ENCODE measurements at places on chromosomes 12 and 14.

DNA sequence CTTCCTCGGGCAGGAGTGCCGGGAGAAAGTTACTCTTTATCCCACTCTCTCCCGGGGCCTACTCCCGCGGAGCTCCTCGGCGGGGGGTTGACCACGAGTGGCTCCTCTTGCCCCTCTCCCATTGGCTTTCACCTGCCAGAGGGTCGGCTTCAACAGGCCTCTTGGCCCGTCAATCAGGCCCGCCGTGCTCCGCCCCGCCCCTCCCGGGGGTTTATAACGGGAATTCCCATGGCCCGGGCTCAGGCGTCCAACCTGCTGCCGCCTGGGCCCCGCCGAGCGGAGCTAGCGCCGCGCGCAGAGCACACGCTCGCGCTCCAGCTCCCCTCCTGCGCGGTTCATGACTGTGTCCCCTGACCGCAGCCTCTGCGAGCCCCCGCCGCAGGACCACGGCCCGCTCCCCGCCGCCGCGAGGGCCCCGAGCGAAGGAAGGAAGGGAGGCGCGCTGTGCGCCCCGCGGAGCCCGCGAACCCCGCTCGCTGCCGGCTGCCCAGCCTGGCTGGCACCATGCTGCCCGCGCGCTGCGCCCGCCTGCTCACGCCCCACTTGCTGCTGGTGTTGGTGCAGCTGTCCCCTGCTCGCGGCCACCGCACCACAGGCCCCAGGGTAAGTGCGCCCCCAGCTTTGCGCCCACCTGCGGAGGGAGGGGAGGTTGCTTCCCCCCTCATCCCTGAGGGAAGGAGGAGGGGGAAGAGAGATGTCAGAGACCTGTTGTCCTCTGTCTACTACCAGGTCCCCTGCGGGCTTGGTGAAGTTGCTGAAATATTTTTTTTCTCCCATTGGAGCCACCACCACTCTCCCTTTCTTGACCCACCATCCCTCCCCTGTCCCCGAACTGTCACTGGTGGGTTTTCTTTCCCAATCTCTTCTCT, at the start of gene SMOC1:
Gene SMOC1 (plus strand): TSS at position 242 of the 869 bp plus-strand sequence. CDS start 263 bp downstream, at position 505.
- DNase-seq: peak; percentile 12

GRCh38 chr14:100553471-100553870, 33.7 kb downstream of the BEGAIN start:
- DNase-seq: no peak

DNA sequence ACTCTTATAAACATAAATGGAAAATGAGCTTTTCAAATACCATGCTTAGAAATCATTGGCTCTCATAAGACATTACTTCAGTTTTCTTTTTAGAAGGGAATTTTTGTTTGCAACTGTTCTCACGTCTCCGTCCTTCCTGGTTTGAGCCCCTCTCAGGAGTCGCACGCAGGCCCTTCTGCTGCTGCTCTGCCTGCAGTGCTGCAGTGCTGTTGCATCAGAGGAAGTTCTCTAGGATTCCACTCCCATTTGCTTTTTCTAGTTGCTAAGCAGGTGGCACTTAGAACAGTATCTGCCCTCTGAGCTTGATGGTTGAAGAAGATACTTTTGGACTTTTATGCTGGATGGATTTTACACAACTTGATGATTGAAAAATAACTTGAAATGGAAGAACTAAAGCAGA, 70.8 kb downstream of the SCN8A start:
- no peak for DNase-seq

DNA sequence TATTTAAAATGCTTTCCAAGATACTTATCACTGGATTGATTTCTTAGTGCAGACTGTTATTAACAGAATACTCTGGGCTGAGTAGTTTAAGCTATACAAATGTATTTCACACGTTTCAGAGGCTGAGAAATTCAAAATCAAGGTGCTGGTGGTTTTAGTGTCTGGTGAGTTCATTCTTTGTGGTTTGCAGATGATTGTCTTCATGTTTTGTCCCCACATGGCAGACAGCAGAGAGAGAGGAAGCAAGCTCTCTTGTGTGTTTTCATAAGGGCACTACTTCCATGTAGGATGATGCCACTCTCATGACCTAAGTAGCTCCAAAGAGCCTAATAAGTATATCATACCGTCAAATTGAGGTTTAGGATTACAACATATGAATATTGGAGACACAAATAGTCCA, 1348.9 kb upstream of the FLRT2 start:
- no peak for DNase-seq

DNA sequence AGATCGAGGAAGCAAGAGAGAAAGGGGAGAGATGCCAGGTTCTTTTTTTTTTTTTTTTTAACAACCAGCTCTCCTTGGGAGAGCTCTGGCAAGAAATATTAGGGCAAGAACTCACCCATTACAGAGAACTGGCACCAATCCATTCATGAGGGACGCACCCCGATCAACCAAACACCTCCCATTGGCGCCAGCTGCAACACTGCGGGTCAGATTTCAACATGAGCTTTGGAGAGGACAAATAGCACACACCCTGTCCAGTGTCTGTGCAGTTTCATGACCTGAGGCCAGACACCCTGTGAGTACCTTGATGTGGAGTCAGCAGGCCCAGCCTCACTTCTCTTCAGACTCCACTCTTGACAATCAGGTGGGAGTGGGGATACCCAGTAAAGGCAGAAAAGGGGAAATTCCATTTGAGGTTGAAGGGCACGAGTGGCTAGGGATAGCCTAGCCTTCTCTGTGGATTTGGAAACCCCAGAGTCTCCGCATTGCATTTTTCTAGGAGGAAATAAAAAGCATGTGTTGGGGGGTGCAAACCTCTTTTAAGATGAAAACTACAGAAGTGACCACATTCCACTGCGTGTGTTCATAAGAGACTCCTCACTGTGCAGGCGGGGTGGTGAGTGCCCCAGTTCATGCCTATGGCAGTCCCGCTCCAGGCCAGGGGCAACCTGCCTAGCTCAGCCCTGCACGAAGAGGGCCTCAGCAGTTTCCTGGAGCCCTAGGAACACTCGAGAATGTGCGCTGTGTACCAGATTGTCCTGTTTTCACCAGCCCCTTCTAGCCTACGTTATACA, 42.4 kb upstream of the GPATCH2L start:
- no peak for DNase-seq

- no peak for DNase-seq
Measured at GRCh38 chr12:106341086-106341877, 16.3 kb upstream of the POLR3B start.

Measured in HAP-1 (cell line).